Skeletal muscle tissue (tissue), 5 donors: ENCODE measurements at places on chromosomes 7 and 10. TPM values are rescaled to one million over a fixed set of nuclear protein-coding genes. Genes with fewer than 3 reads are reported as not detected.

The EIF5AL1 gene
- under 0.01 TPM for total RNA-seq

The CDNF gene
- total RNA-seq = 1.0 TPM

The GRK5 gene
- 12.5 TPM for total RNA-seq

The OR9A2 gene
- not detected for total RNA-seq

The NODAL gene
- total RNA-seq = not detected

The ADRA2A gene
- 2.1 TPM for total RNA-seq

The ADAM22 gene
- 9.9 TPM for total RNA-seq

The LIPN gene
- not detected for total RNA-seq

The FAM180A gene
- total RNA-seq = 0.52 TPM

The CARD11 gene
- 1.0 TPM for total RNA-seq

The RALA gene
- total RNA-seq = 11.5 TPM

The GGCT gene
- total RNA-seq = 12.5 TPM

The NEBL gene
- total RNA-seq = 6.8 TPM

The PAX2 gene
- total RNA-seq = not detected

The TUBB8 gene
- not detected for total RNA-seq

The SPDYE1 gene
- total RNA-seq = not detected

The RPEL1 gene
- not detected for total RNA-seq

The GIMAP5 gene
- 21.4 TPM for total RNA-seq

The FAM237B gene
- total RNA-seq = not detected

The NPFFR1 gene
- total RNA-seq = under 0.01 TPM

The ZMYND11 gene
- total RNA-seq = 35.0 TPM

The POU6F2 gene
- not detected for total RNA-seq

The SNCG gene
- total RNA-seq = 4.2 TPM

The SMKR1 gene
- total RNA-seq = not detected

The CCL24 gene
- total RNA-seq = not detected

The NOLC1 gene
- 26.6 TPM for total RNA-seq

The GHRHR gene
- total RNA-seq = not detected

The FBXL13 gene
- total RNA-seq = 3.7 TPM

The CTNNA3 gene
- 24.0 TPM for total RNA-seq

The NEUROD6 gene
- total RNA-seq = not detected

The DKK1 gene
- under 0.01 TPM for total RNA-seq
